CD4-positive, alpha-beta T cell treated with Interleukin-15 for 4 hours (primary cell): ENCODE measurements at places on chromosomes 1 and 21.

DNA sequence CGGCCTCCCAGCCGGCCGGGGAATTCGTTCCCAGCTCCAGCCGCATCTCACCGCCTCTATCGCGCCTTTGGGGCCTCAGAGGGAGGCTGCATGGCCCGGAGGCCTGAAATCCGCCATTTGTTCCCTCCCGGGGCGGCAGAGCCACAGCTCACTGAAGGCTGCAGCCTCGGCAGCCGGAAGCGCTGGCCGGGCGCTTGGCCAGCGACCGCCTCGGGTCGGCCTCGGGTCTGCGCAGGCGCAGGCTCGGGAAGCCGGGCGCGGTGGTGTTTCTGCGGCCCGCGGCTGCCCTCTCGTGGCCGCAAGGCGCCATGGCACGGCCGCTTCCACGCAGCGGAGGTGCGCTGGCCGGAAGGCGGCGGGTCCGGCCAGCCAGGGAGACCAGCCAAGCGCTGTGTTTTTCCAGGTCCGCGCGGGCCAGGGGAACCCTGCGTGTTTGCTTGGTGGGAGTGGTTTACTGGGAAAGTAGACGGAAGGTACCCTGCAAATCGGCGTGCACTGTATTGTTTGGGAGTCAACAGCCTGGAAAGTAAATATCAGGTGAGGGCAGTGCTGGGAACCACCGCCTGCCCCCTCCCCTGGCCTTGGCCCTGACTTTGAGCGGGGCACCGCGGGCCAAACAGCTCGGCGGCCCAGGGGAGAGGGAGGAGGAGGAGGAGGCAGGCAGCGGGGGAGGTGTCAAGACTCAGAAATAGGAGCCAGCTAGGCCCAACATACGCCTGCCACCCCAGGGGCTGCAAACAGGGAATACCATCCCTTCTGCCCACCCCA, 52.7 kb upstream of the CD34 start:
- peak; percentile 80 for DNase-seq

- DNase-seq: no peak
These were observed 112.8 kb downstream of the RIPK4 start for GRCh38 chr21:41653954-41654491.

- DNase-seq: no peak
These were observed 579.9 kb upstream of the NCAM2 start for GRCh38 chr21:20418353-20418752.

DNA sequence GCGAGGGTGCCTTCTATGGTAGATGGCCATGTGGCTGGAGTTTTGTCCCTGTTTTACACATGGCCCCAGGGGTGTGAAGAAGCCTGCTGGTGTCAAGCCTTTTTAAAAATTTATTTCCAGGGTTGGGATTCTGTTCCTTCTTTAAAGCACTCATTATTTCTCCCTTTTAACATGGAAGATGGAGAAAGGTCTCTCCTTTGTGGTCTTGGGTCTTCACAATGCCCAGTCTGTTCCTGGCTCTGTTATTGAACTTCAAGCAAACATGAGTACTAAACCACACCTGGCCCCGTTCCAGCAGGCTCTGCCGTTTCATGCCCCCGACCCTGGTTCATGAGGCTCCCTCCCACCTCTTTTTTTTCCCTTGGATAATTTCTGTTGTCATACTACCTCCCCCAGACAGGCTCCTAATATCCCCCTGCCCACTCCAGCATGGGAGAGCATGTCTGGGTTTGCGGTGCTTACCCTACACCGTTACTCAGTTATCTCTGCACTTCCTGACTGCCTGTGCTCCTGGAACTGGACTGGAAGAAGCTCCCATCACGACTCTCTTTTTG, 121.2 kb upstream of the KIAA0040 start:
- no peak for DNase-seq

GRCh38 chr1:233993651-233994050, 89.2 kb downstream of the SLC35F3 start:
- DNase-seq: no peak

DNA sequence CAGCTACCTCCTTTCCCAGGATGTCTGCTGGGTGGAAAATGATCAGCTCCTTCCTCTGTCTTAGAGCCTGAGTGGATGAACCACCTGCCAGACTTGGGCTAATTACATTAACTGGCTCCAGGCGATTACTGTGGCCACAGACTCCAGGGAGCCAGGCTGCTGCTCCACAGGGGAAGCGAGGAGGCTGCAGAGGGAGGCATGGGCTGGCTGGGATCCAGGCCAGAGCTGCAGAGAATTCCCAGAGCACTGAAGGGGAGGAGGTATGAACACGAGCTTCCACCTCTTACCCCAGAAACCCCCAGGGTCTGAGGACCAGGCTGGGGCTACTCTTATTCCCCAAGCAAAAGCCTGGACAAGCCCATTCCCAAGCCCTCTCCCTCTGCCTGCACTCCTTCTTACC, 136.0 kb upstream of the KLHDC7A start:
- no peak for DNase-seq

- no peak for DNase-seq
These were observed 8.0 kb upstream of the EIF2B3 start for GRCh38 chr1:44994309-44994898.

DNA sequence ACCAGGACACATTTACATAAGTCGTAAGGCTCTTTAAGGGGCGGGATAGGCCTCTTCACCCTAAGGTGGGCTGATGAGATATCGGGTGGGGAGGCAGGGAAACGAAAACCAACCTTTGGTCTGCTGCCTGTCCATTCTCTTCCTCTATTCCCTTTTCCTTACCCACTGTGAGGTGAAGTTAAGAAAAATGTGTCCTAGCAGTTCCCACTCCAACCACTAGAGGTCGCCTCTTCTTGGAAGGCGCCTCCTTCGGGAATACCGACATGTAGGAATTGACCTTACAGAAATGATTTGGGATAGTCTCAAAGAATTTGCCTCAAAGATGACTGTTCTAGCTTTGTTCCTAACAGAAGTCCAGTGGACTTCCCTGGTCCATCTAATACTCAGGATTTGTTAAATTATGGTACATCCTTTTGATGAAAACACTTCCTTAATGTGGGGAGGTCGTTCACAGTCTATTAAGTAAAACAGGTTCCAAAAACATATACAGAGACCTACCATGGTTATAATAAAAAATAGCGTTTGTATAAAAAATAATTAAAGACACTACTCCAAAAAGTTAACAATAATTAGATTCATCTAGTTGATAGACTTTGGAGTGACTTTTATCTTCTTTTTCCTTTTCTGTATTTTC, 14.1 kb downstream of the AZIN2 start:
- peak; percentile 29 for DNase-seq

GRCh38 chr1:91806769-91807700, 78.9 kb downstream of the TGFBR3 start:
- no peak for DNase-seq

DNA sequence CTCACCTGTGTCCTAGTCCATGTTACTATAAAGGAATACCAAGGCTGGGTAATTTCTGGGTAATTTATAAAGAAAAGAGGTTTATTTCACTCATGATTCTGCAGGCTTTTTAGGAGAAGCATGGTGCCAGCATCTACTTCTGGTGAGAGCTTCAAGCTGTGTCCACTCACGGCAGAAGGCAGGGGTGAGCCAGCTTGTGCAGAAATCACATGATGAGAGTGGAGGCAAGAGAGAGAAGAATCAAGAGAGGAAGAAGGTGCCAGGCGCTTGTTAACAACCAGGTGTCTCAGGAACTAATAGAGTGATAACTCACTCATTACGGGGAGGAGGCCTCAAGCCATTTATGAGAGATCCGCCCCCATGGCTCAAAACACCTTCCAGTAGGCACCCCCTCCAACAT, 67.5 kb upstream of the CD34 start:
- DNase-seq: no peak

DNA sequence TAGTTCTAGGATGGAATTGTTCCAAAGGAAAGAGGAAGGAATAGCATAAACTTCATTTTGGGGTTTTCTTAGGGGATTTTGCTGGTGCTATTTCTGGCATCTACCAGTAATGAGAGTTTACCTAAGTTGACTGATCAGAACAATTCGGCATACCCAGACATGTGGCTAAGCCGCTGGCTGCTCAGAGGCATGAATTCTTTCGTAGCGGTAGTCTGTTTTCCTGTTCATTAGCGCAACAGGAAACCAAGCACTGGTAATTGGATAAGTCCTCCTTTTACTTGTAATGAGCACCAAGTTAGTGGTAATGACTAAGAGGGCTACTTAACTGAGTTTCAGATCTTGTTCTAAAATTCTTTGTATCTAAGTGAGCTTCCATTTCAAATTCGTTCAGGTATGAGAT, 38.6 kb downstream of the C21orf91 start:
- peak; percentile 86 for DNase-seq

GRCh38 chr1:198915327-198916231, 276.7 kb downstream of the PTPRC start:
- DNase-seq: no peak

- DNase-seq: no peak
These were observed 17.2 kb downstream of the THEMIS2 start for GRCh38 chr1:27889506-27889905.

DNA sequence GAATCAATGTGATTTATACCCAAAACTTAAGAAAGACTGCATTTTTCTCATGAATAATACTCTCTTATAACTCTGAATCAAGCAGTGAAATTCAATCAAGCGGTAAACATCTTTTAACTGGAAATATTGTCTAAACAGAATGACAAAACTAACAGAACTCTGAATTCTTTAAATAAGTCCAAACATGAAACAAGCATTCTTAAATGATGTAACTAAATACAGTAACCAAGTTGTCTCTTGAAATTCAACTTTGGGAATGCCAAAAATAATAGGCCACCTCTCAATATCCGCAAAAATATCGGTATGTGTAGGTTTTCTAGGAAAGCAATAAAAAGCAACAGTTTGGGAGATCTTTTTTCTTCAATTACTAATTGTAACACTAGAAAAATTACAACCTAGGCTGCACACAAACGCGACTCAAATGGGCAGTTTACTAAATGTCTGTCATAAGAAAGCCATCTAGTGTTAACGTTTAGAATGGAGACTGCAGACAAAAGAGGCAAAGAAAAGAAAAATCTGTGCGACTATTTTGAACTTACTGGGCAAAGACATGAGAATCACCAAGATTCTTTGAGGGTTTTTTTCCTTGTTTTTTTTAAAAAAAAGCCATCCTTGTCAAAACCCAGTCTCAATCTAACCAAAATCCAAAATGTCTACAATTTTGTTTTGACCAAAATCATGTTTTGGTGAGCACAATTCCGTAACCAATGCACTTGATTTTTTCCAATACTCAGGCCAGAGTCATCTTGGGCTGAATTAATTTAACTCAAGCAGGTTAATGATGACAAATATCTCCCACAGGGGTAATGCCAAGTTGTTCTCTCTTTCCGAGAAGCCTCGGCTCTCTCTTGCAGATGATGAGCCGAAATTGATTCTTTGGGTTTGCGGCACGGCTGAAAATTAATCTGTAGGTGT, 1.3 kb downstream of the SIPA1L2 start:
- no peak for DNase-seq

- no peak for DNase-seq
These were observed 505 bp upstream of the GNPAT start for GRCh38 chr1:231240531-231240882.

GRCh38 chr1:231338270-231339128, at the start of gene SPRTN:
Gene SPRTN (plus strand): TSS chr1:231338293. CDS start chr1:231338384, 91 bp downstream.
- no peak for DNase-seq

GRCh38 chr1:9404117-9404914, 111.6 kb downstream of the SPSB1 start:
- DNase-seq: no peak

GRCh38 chr1:64161357-64161941, 42.0 kb upstream of the UBE2U start:
- no peak for DNase-seq

DNA sequence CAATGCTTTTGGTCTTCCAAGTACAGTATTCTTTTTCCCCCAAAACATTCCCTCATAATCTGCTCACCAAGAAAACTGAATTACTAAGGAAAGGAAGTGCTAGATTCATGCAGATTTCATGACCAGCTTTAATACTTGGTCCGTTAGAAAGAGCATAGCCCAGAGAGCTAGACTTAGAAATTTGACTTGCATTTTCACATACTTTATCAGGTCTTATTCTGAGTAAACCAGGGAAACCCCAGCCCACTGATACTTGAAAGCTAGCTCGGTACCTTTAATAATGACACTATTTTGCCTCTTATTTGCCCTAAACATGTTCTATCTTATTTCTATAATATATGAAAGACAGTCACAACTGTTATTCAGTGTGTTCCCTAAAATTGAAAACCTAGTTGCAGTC, 204.5 kb downstream of the TTLL7 start:
- no peak for DNase-seq

DNA sequence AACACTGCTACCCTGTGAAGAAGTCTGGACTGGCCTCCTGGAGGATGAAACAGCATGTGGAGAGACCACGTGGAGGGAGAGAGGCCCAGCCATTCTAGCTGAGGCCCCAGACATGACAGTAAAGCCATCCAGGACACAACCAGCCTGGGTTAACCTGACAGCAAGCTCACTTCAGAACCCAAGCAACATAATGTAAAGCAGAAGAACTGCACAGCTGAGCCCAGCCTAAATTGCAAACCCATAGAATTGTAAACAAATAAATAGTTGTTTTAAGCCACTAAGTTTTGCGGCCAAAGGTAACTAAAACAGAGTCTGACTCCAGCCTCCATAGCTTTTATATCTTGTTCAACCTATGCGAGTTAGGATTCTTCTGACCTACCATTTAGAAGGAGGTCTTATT, 97.2 kb upstream of the L1TD1 start:
- no peak for DNase-seq

DNA sequence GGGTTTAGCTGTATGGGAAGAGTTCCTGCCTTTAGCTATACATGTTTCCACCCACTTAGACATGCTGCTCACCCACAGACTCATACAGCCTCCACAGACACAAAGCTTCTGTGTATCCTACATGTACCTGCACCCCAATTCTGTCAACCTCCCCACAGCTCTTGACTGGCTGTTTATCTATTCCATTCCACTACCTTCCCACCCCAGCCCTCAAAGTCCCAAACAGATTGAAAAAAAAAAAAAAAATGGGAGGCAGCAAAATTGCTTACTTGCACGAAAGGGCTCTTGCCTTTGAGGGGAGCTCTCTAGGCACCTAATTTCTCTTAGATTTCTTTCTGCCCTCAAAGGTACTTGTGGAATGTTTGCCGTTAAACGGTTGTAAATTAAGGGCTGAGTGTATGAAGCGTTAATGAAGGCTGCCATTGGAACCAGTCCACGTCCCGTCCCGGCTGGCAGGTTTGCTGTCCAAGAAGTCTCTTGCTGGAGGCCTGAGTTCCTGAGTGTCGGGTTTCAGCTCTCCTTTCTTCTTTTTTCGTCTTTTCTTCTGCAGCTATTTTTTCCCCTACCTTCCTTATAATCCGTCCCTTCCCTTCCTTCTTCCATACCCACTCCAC, 43.6 kb downstream of the PBX1 start:
- no peak for DNase-seq

DNA sequence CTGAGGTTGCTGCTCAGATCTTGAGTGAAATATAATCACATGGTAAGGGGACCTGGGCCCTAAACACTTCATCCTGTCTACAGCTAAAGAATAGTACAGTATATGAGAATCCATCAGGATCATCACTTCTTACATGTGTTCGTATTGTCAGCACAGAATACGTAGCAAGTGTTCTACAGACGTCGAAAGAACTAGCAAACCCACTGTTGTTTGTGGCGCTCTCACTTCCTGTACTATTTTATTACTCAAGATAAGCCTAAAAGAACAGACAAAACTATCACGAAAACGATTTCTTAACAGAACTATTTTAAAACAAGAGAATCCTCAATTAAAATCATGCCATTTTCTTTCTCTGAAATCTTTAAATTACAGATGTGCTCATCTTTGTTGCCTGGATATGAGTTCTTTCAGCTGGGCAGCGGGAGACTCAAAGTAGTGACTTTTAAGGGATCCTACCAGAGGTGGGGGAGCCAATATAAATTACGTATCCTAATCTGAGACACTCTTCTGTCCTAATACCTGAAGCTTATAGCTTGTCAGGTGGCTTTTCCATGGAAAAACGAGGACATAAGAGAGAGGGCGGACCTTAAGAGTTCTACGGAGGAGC, 724 bp downstream of the ST7L start:
- DNase-seq: peak; percentile 43
